ENCODE measurements at places on chromosomes 16 and 17.

- DNase-seq: no peak
Observed at GRCh38 chr16:55292491-55292890, 31.5 kb upstream of the IRX6 start.

DNA sequence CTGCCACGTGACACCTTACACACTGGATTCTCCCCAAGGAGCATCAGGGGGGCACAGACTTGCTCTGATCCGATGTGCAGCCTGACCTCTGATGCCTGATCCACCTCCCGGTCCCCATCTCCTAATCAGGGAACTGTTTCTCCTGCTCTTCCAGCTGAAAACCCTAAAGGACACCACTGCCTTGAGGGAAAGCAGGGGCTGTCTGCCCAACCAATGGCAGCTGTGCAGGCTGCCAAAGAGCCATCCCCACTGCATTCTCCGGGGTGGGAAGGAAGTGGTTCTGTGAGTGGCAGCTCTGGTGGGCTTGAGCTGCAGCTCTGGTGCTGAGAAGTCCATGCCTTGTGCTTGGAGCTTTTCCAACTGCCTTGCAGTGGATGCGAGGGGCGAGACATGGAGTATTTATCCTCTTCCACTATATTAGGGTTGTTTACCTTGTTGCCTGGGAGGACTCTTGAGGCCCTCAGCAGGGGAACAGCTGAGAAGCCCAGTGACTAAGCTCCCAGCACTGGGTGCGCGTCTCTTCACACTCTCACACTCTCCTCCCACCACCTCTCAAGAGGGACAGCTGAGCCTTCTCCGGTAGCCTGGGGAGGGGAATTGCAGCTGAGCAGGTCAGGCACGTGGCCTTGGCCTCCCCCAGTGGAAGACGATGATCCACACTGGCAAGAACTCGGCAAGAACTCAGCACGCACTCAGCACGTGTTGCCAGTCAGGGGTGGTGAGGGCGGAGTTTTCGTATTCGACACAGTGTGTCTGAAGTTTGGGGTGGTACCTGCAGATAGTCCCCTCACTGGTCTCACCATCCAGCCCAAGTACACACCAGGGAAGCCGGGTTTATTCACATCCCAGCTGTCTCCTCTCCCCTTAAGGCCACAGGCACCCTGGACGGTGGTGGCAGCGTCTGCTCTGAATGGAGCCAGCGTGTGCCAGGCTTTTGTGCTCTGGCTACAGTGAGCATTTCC lies 21.1 kb upstream of the SPATA32 start:
- DNase-seq: no peak

- no peak for DNase-seq
Observed at GRCh38 chr17:50501054-50501453, 7.2 kb upstream of the MYCBPAP start.

DNA sequence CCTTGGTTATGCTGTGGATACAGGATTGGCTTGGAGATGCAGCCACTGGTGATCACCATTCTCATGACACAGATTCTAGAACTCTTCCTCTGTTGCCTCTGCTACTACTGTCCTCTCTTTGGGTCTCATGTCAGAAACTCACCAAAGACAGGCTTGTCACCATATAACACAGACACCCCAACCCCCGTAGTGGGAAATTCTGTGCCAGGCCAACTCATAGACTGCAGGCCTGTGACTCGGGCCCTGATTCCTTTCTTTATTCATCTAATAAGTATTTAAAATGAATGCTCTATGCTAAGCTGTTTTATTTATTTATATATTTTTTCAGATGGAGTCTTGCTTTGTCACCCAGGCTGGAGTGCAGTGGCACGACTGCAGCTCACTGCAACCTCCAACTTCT lies 9.5 kb downstream of the CYB5D2 start:
- no peak for DNase-seq

DNA sequence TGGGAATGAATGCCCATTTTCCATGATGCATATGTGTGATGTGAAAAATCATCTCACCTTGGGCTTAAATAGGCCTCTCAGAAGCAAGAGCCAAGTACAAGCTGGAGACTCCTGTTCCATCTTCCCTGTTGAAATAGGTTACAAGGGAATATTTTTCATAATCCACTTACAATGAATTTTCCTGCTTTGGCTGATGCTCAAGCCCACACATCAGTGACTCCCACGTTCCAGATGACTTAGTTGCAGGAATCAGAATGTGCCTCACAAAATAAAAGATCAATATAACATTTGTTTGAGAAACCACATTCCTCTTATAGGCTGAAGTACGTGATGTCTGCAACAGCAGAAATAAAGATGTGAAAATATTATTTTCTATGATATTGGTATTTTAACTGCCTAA lies 24.1 kb downstream of the ANKFN1 start:
- DNase-seq: no peak

DNA sequence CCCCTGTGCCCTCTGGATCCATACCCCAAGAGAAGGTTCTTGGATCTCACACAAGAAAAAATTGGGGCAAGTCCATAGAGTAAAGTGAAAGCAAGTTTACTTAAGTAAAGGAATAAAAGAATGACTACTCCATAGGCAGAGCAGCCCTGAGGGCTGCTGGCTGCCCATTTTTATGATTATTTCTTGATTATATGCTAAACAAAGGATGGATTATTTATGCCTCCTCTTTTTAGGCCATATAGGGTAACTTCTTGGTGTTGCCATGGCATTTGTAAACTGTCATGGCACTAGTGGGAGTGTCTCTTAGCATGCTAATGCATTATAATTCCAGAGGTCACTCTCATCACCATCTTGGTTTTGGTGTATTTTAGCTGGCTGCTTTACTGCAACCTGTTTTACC lies 70.8 kb downstream of the NLK start:
- no peak for DNase-seq

Data from Caki2 (cell line).